ENCODE measurements at places on chromosomes 1 and 21.

GRCh38 chr21:38597421-38597820 is 99.1 kb upstream of the ERG start:
- DNase-seq: no peak

DNA sequence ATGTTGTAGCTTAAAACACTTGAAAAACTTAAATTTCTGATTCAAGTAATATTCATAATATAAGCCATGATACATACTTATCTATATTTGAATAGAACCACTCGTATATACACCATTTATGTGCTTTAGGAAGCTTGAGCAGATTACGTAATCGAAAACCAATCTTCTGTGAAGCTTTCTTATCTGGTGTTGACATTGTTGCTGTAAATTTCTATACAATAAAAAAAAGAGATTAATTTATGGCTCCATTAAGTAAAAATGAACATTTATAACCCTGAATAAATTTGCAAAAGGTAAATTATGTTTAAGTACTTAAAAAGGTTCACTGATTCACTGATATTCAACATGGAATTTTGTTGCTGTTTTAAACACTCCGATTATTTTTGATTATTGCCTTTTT is 21.4 kb downstream of the LIN9 start:
- no peak for DNase-seq

GRCh38 chr1:15916916-15917315 is 59.0 kb downstream of the ZBTB17 start:
- no peak for DNase-seq

GRCh38 chr1:238664139-238664538 is 722.2 kb upstream of the CHRM3 start:
- DNase-seq: no peak

GRCh38 chr1:98323906-98324358 is 337.6 kb upstream of the SNX7 start:
- no peak for DNase-seq

DNA sequence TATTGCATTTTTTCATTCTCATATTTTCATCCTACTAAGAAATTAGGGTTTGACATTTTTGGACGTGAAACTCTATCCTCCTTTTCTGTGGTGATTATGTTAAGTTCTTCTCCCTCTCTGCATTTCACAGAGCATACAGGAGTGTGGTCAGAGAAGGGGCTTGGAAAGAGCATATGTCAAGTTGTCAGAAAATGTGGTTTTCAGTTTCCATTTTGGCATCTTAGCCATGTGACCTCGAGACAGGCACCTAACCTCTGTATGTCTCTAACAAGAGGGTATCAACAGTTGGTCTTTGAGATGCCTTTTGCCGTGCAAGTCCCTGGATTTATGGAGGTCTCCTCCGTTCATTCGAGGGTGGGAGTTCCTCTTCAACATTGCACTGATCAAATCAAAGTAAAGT is 140.7 kb downstream of the CYYR1 start:
- DNase-seq: no peak

DNA sequence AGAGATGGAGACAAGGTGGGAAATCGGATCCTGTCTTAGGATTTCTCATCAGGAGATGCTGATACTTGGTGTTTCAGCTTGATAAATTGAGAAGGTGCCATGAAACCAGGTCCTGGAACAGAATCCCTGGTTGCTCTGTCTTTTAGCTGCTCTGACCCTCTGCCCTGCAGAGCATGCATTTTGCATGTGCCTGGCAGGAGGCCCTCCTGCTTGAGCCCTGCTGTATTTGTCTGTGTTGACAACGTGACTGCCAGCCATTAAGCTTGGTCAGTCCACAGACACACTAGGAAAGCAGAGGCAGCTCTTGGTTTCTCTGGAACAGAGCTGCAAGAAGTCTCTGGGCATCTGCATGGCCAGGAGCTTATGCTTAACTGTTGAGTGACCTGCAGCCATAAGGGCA is 2.5 kb downstream of the SLC25A44 start:
- DNase-seq: no peak

DNA sequence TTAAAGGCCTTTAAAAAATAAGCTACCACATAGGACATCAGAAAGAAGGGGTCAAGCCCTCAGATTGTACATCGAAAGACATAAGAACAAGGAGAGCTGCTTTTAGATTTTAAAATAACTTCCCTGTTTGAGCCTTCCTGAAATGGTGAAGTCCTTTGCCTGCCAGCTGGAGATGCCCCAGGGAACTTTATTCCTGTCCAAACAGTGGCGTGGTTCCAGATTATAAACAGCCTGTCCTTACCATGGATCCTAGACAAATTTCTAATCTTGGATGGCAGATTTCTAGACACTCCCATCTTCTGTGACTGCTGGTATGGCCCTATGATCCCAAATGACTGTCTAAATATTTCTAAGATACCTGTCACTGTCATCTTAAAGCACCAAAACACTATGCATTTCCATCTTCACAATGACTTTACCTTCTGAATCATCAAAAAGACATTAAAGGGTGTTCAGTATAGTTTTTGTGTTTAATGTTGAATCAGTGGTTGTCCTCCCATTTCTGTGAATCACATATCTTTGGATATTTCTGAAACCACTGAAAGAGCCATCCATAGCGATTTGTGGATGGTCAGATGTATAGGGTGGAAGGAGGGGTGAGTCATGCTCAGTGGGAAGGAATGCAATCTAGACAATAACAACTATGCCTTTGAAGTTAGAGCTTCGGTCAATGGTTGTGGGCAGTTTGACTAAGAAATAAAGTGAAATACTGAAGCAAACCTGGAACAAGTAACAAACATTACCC is 23.2 kb downstream of the ILDR2 start:
- no peak for DNase-seq

DNA sequence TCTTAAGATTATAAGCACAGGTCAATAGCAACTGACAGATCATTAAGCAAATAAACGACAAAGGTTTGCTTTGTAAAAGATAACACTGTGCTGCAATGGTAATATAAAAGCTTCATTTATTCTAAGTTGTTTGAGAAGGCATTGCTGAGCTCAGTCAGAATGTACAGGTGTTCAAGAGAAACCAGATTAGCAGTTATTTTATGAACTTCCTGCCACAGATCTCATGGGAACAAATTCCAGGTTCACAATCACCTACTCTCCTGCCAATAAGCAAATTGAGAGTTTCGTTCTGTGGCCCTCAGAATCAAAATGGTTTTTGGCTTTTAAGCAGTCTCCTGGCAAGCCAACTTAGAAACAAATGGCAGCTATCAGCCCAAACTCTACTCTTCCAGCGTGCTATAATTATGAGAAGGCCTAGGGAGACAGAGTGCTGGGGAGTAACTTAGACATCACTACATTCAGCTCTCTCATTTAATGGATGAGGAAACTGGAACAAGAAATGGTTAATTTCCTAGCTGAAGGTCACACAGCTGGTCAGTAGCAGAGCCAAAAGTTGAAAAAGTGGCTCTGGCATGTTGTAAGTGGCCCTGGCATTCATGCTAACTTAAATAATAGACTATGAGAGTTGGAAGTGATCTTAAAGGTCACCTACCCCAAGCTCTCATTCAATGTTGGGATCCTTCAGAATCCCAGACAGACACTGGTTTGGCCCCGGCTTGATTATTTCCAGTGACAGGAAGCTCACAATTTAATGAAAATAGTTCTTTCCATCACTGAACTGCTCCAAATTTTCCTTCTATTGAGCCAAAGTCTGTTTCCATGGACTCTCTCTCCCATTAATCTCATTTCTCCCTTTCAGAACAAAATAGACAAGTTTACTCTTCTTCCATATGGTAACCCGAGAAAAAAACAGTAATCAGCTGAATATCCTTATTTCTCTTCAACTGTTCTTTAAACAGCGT is 82.6 kb upstream of the EDEM3 start:
- DNase-seq: no peak

DNA sequence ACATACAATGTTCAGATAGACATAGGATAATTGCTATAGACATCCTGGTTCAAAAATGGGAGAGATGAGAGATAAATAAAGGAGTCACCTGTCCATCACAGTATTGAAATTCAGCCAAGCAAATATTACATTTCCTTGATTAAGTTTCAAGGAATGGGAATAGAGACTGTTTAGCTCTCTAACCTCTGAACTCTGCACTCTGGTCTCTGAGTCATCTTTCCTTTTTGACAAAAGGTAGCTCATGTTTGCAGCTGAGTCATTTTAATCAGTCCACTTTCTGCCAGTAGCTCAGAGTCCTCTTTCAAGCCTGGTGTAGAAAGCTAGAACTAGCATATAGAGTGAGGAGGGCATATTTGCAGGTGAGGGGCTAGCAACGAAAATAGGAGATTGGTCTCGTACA is 51.4 kb upstream of the GJA8 start:
- DNase-seq: no peak

DNA sequence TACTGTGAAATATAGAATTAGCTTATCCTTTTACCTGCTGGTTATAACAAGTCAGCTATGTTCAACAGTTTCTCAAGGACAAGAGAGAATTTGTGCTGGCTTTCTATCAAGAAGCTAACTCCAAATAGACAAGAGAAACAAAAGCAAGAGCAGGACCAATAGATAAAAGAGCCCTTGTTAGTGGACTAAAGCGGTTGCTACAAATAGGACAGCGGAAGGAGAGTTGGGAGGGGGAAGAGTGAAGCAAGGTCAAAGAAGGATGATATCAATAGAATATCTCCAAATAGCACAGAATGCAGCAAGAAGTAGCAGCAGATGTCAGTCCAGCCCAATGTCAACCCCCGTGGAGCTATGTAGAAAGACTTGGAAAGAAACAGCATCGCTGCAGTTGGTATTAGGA is 53.0 kb upstream of the AKT3 start:
- no peak for DNase-seq

DNA sequence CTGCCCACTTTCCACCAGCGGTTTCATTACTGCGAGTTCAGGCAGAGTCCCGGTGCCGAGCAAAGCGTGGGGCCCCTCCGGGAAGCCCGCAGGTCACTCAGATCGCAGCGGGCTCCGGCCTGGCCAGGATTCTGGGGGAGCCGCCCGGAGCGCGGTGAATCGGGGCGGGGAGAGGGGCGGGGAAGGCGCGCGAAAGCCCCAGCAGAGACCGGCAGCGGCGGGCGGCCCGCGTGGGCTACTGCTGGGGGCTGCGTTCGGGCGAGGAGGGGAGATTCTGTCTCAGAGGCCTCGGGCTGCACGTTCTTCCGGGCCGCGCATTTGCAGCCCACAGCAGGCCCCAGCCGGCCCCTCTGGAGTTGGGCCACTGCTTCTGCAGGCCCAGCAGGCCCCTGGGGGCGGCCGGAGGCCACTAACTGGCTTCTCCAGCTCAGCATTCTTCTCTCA is 64.7 kb downstream of the SCCPDH start:
- DNase-seq: no peak

DNA sequence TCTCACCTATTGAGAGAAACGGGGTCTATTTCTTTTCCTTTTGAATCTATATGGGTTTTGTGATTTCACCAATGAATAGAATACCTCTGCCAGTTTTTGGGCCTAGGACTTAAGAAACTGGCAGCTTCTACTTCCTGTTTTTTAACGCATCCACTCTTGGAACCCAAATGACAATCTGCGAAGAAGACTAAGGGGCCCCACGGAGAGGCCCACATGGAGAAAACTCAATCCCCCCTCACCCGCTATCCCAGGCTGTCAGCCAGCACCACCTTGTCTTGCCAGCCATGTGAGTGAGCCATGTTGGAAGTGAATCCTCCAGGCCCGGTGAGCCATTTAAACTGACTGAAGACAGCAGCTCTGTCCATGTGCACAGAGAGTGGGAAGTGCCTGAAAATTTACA is 3.6 kb upstream of the HENMT1 start:
- DNase-seq: no peak

DNA sequence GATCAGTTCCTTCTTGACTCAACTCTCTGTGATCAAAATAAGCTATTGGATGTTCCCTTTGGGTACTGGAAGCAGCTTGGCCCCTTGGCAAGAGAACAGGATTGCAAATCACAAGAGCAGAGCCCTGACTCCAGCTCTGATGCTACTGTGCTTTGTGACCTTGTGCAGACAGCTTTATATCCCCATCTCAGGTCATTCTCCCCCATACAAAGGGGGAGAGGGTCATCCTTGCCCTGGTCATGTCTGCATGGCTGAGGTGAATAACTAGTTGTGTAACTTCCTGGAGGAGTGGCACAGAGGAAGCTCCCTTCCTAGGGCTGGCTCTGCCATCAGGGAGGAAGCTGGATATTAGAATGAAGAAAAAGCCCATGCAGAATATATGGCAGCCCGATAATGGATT is 142.9 kb downstream of the DHRS3 start:
- DNase-seq: no peak

- peak; percentile 51 for DNase-seq
Observed at GRCh38 chr1:6037338-6037762, 8.3 kb upstream of the KCNAB2 start.

GRCh38 chr1:170085091-170085490 is 10.6 kb upstream of the KIFAP3 start:
- no peak for DNase-seq

GRCh38 chr1:95132762-95133161 is 15.6 kb downstream of the TLCD4 start:
- no peak for DNase-seq

- DNase-seq: no peak
Observed at GRCh38 chr1:226402739-226403165, 5.1 kb downstream of the PARP1 start.

DNA sequence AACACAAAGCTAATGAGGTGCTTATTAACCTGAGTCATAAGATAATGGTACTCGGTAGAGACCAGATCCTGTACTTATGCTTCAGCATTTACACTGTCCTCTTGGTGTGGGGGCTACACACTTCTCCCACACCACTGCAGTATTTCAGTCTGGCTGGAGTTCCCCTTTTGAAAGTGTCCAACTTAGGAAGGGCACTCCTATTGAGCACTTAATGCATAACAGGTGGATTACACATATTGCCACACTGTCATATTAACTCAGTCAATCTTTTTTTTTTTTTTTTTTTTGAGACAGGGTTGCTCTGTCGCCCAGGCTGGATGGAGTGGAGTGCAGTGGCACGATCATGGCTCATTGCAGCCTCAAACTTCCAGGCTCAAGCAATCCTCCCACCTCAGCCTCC is 1.5 kb downstream of the GPATCH4 start:
- DNase-seq: no peak

GRCh38 chr1:228956864-228957263 is 221.6 kb downstream of the RHOU start:
- no peak for DNase-seq

GRCh38 chr21:31941694-31942093 is 68.9 kb downstream of the HUNK start:
- DNase-seq: no peak

DNA sequence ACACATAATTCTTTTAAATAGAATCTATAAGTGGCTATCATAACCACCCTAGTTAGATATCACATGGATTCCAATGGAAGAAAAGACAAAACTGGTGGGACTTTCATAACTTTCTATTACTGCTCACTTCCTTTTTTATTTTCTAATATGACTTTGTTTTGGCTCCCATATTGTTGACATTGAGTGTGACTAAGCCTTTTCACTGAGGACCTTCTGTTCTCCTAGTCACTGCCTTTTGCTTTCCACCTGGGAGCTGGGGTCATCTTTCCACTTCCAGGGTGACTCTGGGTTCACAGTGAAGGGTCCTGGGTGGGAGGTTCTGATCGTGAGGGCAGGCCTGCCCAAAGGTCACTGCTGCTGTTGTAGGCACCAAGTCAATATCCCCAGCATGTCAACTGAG is 275.8 kb downstream of the TGFB2 start:
- no peak for DNase-seq

GRCh38 chr1:212247179-212247721 is 38.0 kb upstream of the PPP2R5A start:
- DNase-seq: no peak

GRCh38 chr1:112720800-112721199 is 5.7 kb upstream of the PPM1J start:
- DNase-seq: no peak

GRCh38 chr21:38691631-38692030 is 114.1 kb upstream of the ETS2 start:
- no peak for DNase-seq
